ENCODE measurements at places on chromosomes 1 and 21.
A peak's percentile ranks its signal among the peaks of the same experiment; 100 is the strongest.

GRCh38 chr21:14862794-14863720 lies 201.7 kb downstream of the NRIP1 start:
- DNase-seq, result no peak

GRCh38 chr1:156738916-156739315 lies 2.0 kb downstream of the MRPL24 start:
- no peak for DNase-seq

- DNase-seq, result peak; percentile 50
Measured at GRCh38 chr21:41610042-41610839, 102.3 kb upstream of the TMPRSS2 start.

GRCh38 chr1:27471477-27471876 lies 18.5 kb downstream of the WASF2 start:
- no peak for DNase-seq

GRCh38 chr1:207453710-207454045 lies 450 bp upstream of the CR2 start:
- DNase-seq, result no peak

DNA sequence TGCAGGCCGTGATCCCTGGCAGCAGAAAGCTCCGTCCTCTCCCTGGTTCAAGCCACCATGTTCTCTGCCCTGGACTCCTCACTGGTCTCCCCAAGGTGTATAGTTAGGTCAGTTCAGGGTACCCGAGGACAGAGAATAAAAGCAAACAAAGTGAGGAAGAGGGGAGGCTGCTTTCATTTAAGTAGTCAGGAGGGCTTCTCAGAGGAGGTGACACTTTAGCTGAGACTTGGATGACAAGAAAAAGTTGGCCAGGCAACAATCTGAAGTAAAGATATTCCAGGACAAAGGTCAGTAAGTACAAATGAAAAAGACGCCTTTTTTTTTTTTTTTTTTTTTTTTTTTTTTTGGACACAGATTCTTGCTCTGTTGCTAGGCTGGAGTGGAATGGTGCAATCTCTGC lies 257.8 kb upstream of the TMEM51 start:
- no peak for DNase-seq

DNA sequence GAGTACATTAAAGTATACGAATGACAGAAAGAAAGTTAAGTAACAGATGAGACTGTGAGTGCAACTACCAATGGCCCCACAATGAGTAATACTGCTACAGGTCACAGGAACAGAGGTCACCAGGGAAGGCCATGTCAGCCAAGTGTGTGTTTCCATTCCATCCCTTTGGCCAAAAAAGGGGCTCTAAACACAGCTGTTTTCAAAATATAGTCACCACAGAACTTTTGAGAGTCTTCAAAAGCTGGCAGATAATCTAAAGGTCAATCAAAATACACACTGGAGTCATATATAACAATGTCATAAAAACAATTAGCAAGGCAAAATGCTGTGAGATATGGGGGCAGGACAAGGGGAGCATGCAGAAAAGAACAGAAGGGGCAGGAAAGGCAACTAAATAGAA lies 10.2 kb downstream of the USP24 start:
- DNase-seq, result no peak

DNA sequence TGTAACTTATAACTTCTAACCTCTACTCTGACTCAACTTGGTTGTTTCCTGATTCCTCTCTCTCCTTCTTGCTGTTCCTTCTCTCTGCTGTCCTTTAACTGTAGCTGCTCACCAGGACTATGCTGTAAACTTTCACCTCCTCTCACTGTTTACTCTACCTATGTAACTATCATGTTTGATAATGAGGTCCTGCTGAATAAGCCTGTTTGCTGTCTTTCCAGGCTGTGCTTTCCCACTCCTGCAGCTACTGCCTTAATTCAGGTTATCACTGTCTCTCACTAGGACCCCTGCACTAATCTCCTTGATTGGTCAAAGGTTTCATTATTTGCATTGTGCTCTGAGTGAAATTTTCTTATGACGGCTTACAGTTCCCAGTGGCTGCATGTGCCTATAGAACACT lies 633.9 kb upstream of the PTBP2 start:
- DNase-seq, result no peak

DNA sequence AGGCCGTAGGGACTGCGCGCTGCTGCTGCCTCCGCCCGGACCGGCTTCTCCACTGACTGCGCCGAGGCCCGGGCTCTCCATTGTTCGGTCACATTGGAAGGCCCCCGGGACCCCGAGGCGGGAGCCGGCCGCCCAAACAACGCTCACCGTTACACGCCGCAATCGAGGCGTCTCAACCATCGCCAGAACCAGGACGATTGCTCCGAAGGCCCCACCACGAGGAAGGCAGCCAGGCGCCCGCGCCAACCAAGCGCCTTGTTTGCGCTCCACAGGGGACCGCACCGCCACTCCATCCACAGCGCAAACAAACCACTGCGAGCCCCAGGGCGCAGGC lies 595 bp downstream of the GLUL start:
- no peak for DNase-seq

GRCh38 chr1:229699613-229700267 lies 73.7 kb downstream of the URB2 start:
- DNase-seq, result no peak

DNA sequence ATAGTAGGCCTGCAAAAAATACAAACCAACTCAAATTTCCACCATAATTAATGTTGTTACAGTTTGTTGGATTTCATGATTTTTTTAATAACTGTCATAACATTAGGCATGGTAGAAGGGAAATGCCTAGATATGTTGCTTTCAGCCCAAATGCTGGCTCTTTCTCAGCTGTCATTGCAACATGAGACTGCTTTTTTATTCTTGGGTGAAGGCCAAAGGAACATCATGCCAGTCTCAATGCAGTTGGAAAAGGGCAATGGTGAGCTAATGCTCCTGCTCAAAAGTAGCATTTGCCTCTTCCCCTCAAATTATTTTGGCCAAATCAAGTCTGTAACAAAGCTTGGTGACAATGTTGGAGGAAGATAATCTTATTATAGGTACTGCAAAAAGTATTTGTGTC lies 877.7 kb upstream of the PRMT6 start:
- no peak for DNase-seq

GRCh38 chr1:53573931-53574330 lies 114.7 kb downstream of the DMRTB1 start:
- DNase-seq, result peak; percentile 2

- DNase-seq, result no peak
Measured at GRCh38 chr1:232057217-232057895, 430.8 kb downstream of the DISC1 start.

DNA sequence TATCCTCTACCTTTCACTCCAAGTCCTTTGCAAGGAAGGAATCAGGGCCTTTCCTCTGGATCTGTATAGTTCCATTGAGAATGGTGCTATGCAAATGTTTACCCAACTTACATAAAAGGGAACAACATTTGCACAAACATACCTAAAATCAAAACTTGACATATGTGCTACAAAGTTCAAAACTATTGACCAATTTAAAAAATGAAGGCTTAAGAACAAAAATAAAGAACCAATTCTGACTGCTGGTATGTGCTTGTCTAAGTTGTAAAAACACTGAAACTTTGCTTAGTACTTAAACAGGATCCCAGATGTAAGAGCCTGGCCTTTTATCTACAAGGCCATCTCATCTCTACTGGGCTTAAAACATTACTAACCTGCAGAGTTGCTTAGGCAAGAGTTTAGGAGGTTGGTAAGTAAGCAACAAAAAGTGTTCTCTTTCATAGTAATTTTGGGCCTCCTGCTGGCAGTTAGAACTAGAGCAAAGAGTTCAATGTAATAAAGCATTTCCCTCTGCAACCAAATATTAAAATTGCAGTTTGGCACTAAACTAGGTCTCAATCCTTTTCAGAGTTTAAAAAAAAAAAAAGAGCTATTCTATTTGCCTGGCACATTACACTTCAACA lies 2.0 kb downstream of the SCMH1 start:
- DNase-seq, result no peak

- no peak for DNase-seq
Measured at GRCh38 chr1:43550598-43551246, 20.0 kb downstream of the PTPRF start.

DNA sequence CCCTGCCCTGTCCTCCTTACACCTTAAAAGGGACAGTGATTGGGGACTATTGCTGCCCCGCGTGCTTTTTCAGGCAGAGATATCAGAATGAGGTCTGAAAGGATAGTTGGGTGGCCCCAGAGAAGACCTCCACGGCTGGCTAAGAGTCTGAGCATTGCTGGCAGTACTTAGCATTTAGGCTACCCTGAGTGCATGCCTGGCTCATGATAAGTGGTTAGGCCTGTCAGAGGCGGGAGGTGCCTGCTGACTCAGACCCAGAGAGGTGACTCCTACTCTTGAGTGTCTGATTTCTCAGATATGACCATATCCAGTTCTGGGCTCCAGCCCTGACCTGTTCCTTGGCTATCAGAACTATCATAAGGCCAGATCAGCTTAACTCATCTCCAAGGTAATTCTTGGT lies 213.7 kb downstream of the PBX1 start:
- DNase-seq, result peak; percentile 25

- no peak for DNase-seq
Measured at GRCh38 chr1:115322631-115323030, 15.4 kb downstream of the NGF start.

DNA sequence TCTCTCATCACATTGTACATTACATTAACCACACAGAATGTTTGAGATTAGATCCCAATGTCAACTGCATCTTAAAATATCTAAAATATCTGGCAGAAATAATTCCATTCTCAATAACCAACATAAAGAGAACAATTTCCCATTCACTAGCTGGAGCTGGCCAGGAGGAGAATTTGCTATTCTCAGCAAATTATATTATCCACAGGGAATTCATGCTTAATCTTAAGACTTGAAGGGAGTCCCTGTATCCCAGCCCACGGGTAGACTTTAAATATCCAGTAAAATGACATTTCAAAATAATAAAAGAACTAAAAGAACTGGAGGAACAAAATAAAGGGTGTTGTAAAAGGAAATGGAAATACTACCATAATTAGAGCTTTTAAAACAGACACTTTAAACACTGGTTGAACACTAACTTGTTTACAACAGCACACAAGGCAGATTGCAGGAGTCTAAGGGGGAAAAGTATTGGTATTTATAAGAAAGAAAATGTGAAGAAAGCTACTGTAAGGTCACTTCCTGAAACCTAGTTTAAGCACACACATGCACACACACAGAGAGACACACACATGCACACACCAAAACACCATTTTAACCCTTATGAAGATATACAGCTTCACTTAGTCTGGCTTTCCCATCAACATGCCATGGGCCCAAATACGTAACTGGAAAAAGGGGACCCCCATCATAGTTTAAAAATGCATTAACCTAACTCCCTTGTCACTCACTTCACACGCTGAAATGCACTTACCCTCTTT lies 107.0 kb downstream of the PTPN14 start:
- DNase-seq, result no peak

GRCh38 chr21:26614251-26614650 lies 41.2 kb upstream of the CYYR1 start:
- DNase-seq, result no peak

DNA sequence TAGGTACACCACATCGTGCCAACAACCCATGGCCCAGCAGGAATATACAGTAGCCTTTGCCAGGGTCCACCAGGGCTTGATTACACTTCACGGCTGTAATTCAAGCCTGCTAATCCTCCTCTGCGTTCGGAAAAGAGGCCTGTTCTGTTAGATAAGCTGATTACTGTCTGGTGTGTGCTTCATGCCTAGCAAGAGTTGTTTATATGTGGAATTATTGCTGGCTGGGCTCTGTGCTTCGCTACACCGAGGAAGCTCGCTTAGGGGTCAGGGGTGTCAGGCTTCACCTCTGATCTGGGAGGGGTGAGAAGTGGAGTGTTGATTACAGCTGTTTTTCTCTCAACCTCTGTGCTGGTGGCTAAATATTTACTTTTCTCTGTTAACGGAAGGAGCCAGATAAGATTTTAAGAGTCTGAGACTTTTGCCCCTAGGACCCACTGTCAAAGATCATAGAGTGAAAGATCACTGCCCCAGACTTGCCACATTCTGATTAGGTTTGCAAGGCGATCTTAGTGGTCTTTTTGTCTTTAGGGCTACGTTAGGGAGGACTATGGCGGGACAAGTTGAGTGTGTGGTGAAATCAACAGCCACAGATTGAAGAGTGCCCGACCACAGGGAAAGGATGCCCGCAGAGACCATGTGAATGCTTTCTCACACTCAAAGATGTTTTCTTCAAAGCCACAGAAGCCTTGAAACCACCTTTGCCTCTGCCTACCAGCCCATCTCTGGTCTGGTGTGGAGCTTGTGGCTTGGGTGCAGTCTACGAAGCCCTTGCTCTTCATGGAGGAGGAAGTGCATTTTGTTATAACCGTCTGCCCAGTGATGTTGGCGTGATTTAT lies 216.1 kb downstream of the PBX1 start:
- DNase-seq, result no peak

DNA sequence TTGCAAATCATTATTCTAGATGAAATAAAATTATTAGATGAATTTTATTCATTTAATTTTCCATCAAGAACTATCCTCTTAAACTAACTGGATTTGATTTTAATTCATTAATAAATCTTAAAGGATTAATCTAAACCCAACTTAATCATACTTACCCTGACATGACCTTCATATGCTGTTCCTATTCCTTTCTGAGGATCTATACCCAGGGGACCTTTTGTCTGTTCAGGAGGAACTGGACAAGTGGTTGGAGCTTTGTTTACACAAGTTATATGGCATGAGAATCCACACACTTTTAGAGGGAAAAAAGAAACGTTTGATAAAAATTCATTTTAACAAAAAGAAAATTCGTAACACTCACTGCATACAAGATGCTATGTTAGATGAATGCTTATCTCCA lies 95.2 kb downstream of the COQ8A start:
- no peak for DNase-seq

DNA sequence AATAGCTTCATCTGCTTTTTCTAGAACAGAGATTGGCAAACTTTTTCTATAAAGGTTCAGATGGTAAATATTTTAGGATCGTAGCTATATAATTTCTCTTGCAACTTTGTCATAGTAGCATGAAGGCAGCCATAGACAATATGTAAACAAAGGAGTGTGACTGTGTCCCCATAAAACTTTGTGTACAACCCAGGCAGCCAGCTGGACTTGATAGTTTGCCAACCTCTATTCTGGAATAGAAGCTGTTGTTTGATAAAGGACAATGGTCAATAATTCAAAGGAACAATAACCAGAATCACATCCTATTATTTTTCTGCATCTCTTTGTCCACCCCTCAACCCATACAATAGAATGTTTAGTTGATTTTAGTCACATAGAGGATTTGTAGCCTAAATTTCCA lies 286.7 kb downstream of the LMX1A start:
- DNase-seq, result no peak
